Stimulated activated CD4-positive, alpha-beta T cell treated with anti-CD3 and anti-CD28 coated beads, Interleukin-15, amount 100 ng/mL, for 48 hours (primary cell): ENCODE measurements at places on chromosomes 16 and 17.

GRCh38 chr17:2798678-2799077, 2.4 kb downstream of the RAP1GAP2 start:
- DNase-seq, result no peak

GRCh38 chr17:64007838-64008282, 9.7 kb downstream of the PRR29 start:
- DNase-seq, result no peak

GRCh38 chr16:69632828-69633227, 67.1 kb downstream of the NFAT5 start:
- no peak for DNase-seq

GRCh38 chr17:70709596-70709995, 540.3 kb downstream of the KCNJ2 start:
- DNase-seq, result no peak

DNA sequence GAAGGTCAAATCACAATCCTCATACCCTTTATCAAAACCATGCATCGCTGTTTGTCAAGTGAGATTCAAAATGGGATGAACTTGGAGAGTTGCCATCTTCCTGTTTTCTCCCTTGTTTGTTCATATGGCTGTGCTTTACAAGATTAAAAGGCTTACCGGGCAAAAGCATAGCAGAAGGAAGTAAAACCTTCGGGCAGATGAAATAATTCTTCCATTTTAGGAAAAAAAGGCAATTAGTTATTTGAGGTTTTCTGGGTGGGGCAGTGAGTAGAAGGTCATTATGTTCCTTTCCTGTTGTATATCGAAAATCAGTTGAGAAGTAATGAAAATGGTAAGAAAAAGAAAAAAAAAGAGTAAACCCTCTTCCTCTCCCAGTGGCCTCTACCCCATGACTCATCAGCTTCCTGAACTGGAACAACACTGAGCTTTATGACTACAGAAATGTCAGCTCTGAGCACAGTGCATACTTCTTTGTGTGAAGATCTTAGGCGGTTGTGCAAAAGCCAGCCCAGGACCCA, 369.2 kb downstream of the CDH13 start:
- DNase-seq, result no peak

GRCh38 chr17:1882836-1883235, 53.0 kb downstream of the RPA1 start:
- no peak for DNase-seq

GRCh38 chr16:58154345-58154744, 25.2 kb upstream of the CFAP20 start:
- no peak for DNase-seq

- no peak for DNase-seq
Observed at GRCh38 chr17:36779550-36779949, 157.7 kb upstream of the LHX1 start.

DNA sequence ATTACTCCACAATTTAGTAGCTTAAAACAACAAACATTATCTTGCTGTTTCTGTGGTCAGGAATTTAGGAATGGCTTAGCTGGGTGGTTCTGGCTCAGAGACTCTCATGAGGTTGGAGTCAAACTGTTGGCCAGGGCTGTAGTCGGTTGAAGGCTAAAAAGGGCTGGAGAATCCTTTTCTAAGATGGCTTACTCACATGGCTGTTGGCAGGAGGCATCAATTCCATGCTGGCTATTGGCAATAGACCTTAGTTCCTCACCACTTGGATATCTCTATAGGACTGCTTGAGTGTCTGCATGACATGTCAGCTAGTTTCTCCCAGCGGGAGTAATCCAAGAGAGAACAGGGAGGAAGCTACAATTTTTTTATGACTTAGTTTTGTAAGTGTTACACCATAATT, 6.6 kb upstream of the EFCAB13 start:
- DNase-seq, result no peak

- no peak for DNase-seq
Observed at GRCh38 chr16:74867281-74867849, 92.7 kb upstream of the FA2H start.

- no peak for DNase-seq
Observed at GRCh38 chr16:89988951-89989350, 30.3 kb downstream of the DBNDD1 start.

DNA sequence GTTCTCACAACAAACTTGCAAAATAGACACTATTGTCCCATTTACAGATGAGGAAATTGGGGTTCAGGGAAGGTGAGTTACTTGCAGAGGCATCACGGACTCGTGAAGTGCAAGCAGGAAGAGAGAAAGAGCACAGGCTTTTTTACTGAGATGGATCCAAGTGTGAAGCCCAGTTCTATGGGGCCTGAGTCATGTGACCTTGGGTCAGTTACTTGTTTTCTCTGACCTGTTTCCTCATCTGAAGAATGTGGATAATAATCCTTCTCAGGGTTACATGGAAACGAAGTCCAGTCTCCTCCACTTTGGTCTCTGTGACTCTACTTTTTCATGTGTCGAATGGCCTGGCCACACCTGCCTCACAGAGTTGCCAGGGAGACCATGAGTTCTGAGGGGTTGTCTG, 134.4 kb downstream of the SPACA3 start:
- no peak for DNase-seq

- DNase-seq, result no peak
Observed at GRCh38 chr17:48749621-48750553, 21.3 kb upstream of the HOXB13 start.

GRCh38 chr17:17151541-17151940, 54.6 kb downstream of the PLD6 start:
- DNase-seq, result no peak

- no peak for DNase-seq
Observed at GRCh38 chr16:60091529-60091928, 1357.4 kb upstream of the GOT2 start.

GRCh38 chr16:85918436-85918835, 19.5 kb downstream of the IRF8 start:
- no peak for DNase-seq

GRCh38 chr16:64864232-64864809, 257.5 kb downstream of the CDH11 start:
- DNase-seq, result no peak

DNA sequence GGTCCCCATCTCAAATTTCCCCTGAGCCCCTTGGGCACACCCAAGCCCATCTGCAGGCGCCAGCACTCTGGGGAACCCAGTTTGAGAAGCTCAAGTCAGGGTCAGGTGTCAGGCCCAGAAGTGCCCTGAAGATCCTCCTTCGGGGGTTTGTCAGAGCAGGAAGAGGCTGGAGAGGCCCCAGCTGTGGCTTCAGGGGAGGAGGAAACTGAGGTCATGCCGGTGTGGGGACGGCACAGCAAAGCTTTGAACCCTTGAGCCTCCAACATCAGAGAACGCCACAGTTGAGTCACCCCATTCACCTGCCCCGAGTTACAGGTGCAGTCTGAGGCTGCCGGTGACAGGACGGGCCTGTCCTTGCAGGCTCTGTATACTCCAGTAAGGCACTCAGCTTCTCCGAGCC, 140.2 kb upstream of the CIBAR2 start:
- no peak for DNase-seq

- DNase-seq, result peak; percentile 50
Observed at GRCh38 chr16:1428511-1428910, 2.4 kb upstream of the PERCC1 start.

DNA sequence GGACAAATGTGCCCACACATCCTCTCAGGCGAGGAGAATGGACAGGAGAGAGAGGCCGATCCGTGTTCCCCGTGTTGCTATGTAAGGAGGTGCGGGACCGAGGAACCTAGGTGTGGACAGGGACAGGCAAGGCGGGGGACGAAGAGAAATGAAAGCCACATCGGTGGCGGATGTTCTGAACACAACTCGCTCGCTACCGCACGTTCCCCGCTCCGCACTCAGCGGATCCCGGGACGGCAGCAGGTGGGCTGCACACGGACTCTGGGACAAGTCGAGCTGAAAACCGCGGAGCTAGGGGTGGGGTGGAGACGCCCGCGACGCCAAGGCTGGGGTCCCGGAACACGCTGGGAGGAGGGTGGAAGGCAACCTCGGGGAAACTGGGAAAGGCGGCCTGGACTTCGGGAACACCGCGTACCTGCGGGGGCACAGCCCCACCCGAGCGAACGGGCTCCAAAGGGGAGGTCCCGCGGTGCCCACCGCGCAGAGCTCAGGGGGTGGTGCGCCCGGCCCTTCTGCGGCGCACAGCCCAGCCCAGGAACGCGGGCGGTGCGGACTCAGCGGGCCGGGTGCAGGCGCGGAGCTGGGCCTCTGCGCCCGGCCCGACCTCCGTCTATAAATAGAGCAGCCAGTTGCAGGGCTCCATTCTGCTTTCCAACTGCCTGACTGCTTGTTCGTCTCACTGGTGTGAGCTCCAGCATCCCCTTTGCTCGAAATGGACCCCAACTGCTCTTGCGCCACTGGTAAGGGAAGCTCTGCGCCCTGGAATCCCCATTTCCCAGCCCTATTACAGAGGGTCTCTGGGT, at the start of gene MT1E:
Gene MT1E (plus strand): TSS at position 642 of the 803 bp plus-strand sequence. CDS start 71 bp downstream, at position 713.
- DNase-seq, result peak; percentile 59

DNA sequence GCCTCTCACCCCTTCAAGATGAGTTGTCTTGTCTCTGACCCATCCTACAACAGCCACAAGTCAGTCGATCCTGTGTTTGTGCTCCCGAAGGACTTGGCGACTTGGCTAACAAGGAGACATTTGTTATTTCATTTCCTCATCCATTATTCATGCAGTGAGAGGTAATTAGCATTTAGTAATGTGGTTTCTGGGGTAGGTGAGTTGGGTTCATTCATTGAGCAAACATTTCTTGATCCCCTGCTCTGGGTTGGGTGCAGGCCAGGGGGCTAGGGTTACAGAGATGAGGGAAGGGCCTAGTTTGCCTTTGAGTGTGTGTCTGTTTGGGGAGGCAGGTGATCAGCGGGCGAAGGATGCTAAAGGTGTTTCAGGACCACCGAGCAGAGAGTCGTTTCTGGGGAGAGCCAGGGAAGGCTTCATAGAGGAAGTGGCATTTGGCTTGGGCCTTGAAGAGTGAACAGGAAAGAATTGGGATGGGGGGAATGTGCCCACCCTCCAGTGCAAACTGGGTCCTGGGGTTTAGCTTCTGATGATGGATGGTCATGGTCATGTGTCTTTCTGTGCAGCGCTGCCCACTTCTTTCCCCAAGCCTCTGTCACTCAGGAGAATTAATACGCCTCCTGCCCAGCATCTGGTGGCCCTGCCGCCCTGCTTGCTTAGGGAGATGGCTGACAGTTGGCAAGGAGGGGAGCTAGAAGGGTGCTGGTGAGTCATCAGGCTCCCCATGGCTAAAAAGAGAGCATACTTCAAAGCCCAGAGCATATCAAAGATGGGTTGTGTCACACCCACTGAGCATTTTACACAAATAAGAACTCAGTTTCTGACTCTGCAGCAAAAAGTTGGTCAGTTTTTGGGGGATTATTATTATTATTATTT, 38.5 kb downstream of the MSI2 start:
- DNase-seq, result peak; percentile 18
